Stimulated activated CD4-positive, alpha-beta T cell treated with anti-CD3 and anti-CD28 coated beads, Interleukin-1b, Interleukin-23, amount 100 ng/mL, for 1 hour (primary cell): ENCODE measurements at places on chromosomes 3 and 15.

DNA sequence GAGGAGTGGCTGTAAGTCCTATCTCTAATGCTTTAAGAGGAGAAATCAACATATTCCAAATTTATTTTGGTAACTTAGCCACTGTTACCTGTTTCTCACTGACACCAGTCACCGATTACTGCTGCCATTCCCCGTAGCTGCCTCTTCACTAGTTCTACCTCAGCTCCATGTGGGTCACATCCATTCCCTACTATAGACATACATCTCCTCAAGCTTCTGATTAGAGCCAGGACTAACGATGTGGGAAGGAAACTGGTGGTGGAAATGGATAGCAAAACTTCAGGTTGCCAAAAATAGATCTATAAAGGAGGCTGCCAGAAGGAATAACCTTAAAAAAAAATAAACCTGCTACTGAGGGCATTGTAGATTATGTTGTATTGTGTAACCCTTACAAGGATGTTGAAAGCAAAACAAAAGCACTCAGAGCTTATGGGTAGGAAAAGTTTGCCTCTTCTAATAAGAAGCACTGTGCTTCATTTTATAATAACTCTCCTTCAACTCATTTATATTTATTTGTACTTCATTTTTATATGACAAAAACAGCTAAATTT, 56.0 kb downstream of the KAT2B start:
- no peak for DNase-seq

GRCh38 chr3:11384074-11384473, 111.9 kb downstream of the ATG7 start:
- DNase-seq, result no peak

- DNase-seq, result no peak
Measured at GRCh38 chr15:78023081-78023665, 54.3 kb downstream of the TBC1D2B start.

- no peak for DNase-seq
Measured at GRCh38 chr3:45923755-45924154, 19.5 kb upstream of the CXCR6 start.

GRCh38 chr3:154458560-154458959, 28.6 kb upstream of the GPR149 start:
- no peak for DNase-seq

DNA sequence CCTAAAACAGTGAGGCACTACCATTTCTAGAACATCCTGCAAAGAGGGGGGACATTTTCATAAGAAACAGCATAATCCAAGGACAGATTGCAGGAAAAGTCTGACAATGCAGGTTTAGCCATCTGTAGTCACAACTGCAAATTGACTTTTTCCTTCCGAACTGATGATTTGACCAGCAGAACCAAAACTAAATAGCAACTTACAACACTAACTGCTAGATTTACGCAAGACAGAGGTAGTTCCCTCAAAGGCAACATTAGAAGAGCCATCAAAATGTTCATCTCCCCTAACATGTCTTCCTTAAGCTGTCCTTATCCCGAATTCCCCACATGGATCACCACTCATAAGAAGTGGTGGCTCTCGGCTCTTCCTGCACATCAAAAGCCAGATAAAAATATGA, 129.6 kb downstream of the GADL1 start:
- no peak for DNase-seq

GRCh38 chr3:146653978-146654377, 48.8 kb upstream of the PLSCR5 start:
- no peak for DNase-seq

GRCh38 chr3:8320711-8321458, 180.7 kb upstream of the LMCD1 start:
- no peak for DNase-seq

DNA sequence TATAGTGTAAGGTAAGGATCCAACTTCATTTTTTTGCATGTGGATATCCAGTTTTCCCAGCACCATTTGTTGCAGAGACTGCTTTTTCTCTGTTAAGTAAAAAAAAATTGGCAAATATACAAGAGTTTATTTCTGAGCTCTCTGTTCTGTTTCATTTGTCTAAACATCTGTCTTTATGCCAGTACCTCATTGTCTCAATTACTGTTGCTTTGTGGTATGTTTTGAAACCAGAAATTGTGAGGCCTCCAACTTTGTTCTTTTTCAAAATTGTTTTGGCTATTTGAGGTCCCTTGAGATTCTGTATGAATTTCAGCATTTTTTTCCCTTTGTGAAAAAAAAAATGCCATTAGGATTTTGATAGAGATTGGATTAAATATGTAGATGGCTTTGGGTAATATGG, 150.5 kb downstream of the MINAR1 start:
- no peak for DNase-seq

DNA sequence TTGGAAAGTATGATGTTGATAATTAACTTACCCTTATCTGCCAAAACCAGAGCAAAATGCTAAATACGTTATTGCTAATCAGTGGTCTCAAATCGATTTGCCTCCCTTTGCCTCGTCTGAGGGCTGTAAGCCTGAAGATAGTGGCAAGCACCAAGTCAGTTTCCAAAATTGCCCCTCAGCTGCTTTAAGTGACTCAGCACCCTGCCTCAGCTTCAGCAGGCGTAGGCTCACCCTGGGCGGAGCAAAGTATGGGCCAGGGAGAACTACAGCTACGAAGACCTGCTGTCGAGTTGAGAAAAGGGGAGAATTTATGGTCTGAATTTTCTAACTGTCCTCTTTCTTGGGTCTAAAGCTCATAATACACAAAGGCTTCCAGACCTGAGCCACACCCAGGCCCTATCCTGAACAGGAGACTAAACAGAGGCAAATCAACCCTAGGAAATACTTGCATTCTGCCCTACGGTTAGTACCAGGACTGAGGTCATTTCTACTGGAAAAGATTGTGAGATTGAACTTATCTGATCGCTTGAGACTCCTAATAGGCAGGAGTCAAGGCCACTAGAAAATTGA, 59.7 kb downstream of the DCUN1D1 start:
- no peak for DNase-seq

- DNase-seq, result no peak
Measured at GRCh38 chr3:154131830-154132229, 10.6 kb downstream of the ARHGEF26 start.

GRCh38 chr3:123688241-123688747, 103.4 kb upstream of the HACD2 start:
- no peak for DNase-seq

- DNase-seq, result no peak
Measured at GRCh38 chr3:4589475-4590097, 96.4 kb downstream of the ITPR1 start.

- DNase-seq, result no peak
Measured at GRCh38 chr3:193897288-193897687, 238.7 kb upstream of the HES1 start.

DNA sequence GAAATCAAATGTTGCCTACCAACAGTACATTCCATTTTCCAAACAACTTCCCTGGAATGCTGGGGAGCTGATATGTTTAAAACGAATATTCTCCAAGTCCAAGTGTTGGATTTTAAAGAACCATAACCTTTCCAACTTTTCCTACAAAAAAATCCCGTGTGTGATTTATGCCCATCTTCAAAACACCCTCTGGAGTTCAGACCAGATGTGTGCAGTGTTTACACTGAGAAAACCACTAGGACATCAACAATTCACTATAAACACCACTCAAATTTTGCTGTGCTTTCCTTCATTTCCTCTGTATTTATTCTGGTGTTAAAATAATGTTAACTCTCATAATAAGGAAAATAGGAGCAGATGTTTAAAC, 2.4 kb downstream of the VGLL4 start:
- no peak for DNase-seq

- DNase-seq, result no peak
Measured at GRCh38 chr3:179943117-179943880, 93.4 kb downstream of the PEX5L start.

DNA sequence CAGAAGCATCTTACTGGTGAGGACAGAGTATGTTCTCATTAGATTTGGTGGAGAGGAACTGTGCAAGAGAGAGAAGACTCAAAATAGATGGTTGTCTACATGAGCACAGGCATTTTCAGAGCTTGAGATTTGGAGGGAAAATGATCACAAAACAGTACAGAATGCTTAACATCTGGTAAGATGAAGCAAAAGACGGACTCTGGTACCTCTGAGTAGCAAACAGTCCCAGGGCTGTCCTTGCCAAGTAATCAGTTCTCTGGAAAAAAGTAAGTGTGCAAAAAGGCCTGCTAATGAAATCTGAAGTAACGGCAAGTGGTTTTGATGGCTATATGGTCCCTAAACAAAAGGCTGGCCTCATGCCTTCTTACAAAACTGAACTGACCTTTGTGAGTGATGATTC, 414.2 kb downstream of the CNTN4 start:
- DNase-seq, result no peak

GRCh38 chr3:140186421-140186920, 251.5 kb downstream of the CLSTN2 start:
- DNase-seq, result no peak

GRCh38 chr3:50617096-50617791, at the start of gene MAPKAPK3:
Gene MAPKAPK3, plus strand, starts transcription at chr3:50617151. Its CDS starts 415 bp downstream, at chr3:50617566.
- no peak for DNase-seq

DNA sequence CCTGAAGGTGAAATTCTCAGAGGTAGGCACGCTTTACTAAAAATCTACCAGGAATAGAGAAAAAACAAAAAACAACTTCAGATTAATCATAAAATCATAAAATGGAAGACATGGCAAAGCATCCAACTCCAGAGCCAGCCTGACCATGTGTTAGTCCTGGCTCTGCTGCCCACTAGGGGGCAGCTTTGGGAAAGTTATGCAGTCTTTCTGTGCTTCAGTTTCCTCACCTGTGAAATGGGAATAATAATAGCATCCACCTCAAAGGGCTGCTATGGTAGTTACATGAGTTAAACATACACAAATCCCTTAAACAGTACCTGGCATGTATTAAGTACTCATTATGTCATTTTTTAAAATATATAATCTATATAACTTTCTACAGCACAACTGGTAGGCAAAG, 52.3 kb downstream of the WNT5A start:
- no peak for DNase-seq

DNA sequence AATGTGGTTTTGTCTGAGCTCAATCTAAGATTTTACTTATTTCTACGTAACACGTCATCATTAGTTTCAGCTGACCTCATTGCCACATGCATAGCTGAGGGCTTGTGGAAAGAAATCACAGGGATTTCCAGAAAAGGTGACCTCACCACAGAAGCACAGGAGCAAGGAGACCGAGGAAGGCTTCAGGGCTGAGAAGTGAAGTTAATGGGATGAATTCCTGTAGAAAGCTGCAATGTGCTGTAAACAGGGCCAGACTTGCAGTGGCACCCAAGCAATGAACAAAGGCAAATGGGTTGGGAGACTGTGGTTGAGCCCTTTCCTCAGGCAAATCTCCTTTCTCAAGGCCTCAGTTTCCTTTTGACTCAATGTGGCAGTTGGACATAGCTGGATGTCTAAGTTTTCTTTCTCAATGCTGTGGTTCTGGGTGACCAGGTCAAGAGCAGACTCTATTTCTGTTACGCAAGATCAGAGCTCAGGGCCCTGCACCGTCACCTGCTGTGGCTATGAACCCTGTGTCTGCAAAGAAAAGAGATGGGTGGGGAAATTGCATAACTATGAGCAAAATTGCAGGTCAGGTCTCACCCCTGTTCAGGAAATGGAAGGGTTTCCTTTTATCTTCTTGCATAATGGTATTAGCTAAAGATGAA, 252.2 kb upstream of the TBL1XR1 start:
- no peak for DNase-seq
